ENCODE measurements at places on chromosomes 2 and 18. TPM values are rescaled to one million over a fixed set of nuclear protein-coding genes. Genes with fewer than 3 reads are reported as not detected.

DNA sequence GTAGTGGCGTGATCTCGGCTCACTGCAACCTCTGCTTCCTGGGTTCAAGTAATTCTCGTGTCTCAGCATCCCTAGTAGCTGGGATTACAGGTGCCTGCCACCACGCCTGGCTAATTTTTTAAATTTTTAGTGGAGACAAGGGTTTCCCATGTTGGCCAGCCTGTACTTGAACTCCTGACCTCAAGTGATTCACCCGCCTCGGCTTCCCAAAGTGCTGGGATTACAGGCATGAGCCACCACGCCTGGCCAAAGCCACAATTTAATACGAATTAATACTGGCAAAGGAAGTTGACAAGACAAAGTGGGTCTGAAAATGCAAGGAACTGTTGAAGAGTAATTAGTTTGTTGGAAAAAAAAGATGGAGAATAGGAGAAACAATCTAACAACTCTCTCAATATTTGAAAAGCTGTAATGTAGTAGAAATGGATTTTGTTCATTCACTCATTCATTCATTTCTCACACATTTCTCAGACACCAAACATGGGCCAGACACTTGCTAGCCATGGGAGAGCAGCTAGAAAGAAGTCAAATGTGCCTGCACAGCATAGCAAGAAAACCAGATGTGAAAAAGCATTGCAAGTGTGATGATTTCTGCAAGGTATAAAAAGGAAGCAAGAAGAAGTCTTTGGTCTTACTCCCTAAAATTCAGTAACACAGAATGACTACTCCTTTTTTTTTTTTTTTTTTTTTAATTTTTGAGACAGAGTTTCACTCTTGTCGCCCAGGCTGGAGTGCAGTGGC lies 39.4 kb upstream of the ATL2 start:
- H3K36me3 ChIP-seq, result peaks cover 4% of the 10 kb centered on the region
- H3K4me3 ChIP-seq, result no peak overlapping the region
- peaks cover 10% of the 10 kb centered on the region for H3K27me3 ChIP-seq
- H3K27ac ChIP-seq, result no peak overlapping the region
- no peak for DNase-seq

DNA sequence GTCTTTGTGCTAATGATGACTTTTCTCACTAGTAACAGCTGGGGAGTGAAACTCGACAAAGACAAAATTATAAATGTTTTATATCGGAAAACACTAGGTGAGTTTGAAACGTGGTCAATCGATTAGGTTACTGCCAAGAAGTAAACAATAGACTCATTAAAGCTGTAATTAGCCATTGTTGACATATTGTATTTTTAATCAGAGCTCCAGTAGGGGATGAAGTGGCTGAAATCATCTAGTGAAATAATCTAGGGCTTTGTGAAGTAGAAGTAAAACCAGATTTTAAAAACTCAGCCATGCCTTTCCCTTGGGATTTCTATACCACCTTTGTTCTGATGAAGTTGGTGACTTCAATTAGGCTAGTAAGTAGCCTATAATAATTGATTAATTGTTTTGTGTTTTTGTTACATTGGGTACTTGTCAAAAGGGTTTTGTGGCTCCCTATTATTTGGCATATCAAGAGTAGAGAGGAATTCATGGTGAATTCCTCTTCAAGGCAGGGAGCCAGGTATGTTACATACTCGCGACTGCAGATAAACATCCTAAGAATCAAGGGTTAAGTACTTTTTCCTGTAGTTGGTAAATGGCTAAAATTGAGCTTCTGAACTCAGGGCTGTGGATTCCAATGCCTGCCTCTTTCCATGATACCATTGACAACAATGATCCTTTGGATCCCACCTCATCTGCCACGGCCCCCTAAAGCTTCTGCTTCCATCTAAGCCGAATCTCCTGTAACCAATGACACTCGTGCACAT lies 31.6 kb downstream of the RAB27B start:
- no peaks in the 10 kb centered on the region for H3K4me1 ChIP-seq
- H3K27ac ChIP-seq, result no peak overlapping the region
- H3K36me3 ChIP-seq, result no peaks in the 10 kb centered on the region
- H3K4me3 ChIP-seq, result no peak overlapping the region

- H3K4me1 ChIP-seq, result peaks cover 25% of the 10 kb centered on the region
- H3K27me3 ChIP-seq, result no peaks in the 10 kb centered on the region
- no peak for DNase-seq
- H3K4me3 ChIP-seq, result peak overlapping the region; percentile 92
- H3K36me3 ChIP-seq, result no peaks in the 10 kb centered on the region
Observed at GRCh38 chr2:151260573-151261230, 961 bp downstream of the RBM43 start.

Gene CPLX4
- not detected for polyA plus RNA-seq

DNA sequence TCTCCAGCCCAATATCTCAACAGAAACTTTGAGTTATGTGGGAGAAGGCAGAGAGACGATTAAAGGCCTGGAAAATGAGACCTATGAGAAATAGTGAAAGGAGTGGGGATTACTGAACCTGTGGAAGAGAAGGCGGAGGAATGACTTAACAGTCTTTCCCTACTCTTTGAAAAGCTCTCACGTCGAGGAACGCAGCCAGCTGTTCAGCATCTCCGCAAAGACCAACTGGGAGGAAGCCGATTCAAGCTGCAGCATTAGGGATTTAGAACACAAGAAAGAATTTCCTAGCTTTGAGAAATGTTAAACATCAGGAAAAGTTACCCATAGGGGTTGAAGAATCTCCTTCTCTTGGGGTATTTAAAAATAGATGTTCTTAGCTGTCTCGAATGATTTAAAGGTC lies 233.2 kb upstream of the PARD3B start:
- no peak overlapping the region for H3K4me3 ChIP-seq
- peaks cover 1% of the 10 kb centered on the region for H3K27me3 ChIP-seq
- no peaks in the 10 kb centered on the region for H3K36me3 ChIP-seq
- H3K4me1 ChIP-seq, result no peaks in the 10 kb centered on the region

Gene VAMP8
- 282 TPM for polyA plus RNA-seq
